Activated T-cell treated with anti-CD3 and anti-CD28 coated beads for 1 hour (primary cell): ENCODE measurements at places on chromosomes 1 and 21.

- DNase-seq: no peak
Measured at GRCh38 chr1:229091721-229092136, 179.2 kb upstream of the RAB4A start.

DNA sequence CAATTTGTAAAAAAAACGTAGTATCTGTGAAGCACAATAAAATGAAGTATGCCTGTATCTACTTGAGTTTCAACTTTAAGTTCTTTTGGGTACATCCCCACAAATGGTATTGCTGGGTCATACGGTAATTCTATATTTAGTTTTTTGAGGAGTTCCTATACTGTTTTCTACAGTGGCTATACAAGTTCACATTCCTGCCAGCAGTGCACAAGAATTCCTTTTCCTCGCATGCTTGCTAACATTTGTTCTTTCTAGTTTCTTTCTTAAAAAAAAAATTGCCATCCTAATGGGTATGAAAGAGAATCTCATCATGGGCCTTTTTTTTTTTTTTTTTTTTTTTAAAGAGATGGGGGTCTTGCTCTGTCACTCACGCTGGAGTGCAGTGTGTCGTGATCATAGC lies 41.9 kb downstream of the UCK2 start:
- no peak for DNase-seq

DNA sequence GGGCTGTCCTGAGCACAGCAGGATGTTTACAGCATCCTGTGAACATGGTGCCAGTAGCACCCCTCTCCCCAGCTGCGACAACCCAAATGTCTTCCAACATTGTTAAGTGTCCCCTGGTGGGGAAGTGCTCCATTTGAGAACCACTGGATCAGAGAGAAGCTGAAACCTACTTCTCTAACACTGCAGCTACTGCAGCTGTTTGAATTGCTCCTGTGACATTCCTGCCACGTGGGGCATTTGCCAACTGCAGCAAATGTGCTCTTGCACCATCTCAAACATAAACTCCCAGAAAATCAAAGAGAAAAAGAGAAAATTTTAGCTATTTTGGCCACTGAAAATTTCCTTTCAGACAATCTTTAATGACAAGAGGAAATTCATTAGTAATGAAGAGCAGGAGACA lies 11.0 kb downstream of the SLC2A5 start:
- no peak for DNase-seq

DNA sequence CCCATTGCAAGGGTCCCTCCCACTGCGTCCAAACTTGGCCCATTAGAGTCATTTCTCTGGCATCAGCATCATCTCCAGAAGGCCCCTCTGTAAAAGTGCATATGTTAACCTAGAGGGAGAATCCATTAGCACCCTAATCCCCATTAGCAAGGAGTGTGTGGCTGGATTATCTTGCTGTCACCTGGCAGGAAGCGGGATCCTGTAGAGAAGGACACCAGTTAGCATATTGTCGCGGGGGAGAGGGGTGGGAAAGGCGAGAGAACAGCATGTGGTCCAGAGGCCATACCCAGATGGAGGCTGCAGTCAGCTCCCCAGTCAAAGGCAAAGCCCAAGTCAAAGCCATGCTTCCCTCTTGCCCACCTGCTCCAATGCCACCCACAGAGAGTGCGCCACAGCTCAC lies 64.0 kb downstream of the OLIG1 start:
- no peak for DNase-seq

- no peak for DNase-seq
Measured at GRCh38 chr1:11918799-11919519, 7.3 kb downstream of the KIAA2013 start.
